ENCODE measurements at places on chromosomes 4 and X.

DNA sequence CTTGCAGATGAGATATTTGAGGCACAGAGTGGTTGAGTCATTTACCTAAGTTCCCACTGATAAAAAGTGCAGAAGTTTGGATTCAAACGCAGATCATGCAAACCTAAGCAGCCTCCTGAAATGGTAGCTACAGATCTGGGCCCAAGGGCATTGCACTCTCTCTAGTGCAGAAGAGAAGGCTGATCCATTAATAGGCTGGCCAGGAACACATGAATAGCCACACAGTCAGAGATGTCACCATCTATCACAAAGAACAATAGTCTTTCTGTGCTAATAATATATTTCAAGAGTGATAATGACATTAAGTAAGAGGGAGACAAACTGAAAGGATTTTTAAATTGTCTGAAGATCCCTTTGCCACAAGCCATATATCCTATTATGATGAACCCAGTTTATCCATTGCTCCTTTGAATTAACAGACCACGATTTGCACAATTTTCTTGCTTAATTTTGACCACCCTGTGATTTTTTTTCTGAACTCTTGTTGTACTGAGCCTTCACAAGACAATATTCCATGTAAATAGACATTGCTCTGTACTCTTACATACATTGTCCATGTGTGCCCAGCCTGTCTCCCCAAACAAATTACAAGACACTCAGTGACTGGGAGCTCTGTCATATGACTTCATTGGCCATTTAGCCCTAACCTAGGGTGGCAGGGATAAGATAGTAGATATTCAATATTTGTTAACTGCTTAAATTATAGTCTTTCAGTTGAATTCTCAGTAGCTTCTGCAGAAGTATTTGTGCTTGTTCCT, 112.4 kb upstream of the RBPJ start:
- DNase-seq, result no peak

- DNase-seq, result no peak
These were observed 269.2 kb downstream of the HNRNPD start for GRCh38 chr4:82104578-82104977.

DNA sequence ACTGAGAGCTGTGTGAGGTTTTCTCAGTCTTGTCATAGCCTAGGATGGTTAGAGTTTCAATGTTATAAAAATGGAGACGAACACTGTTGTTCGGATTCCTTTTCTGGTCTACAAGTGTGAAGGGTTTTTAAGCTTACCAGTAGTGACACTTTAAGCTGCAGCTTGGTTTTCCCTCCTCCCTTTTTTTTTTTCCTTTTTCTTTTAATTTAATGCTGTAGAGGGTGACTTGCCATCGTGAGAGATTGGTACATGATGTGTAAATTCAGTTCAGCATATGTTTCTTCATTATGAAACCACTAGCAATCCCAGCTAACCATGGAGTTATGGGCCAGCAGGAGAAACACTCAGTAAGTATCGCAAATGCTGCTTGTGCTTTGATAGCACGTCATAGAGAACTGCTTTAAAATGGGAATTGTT, 165.0 kb downstream of the RAPGEF2 start:
- DNase-seq, result no peak

- no peak for DNase-seq
These were observed 9.2 kb upstream of the EIF4E start for GRCh38 chr4:98937986-98938720.

- no peak for DNase-seq
These were observed 36.5 kb upstream of the GLRA3 start for GRCh38 chr4:174865418-174865985.

- no peak for DNase-seq
These were observed 284.4 kb upstream of the LDB2 start for GRCh38 chr4:17182888-17183287.

GRCh38 chr4:185127021-185127925, 15.8 kb upstream of the SLC25A4 start:
- no peak for DNase-seq

- DNase-seq, result no peak
These were observed 100.9 kb upstream of the AFAP1 start for GRCh38 chr4:8040607-8041006.

- no peak for DNase-seq
These were observed 53.5 kb downstream of the LRBA start for GRCh38 chr4:150961566-150961965.

DNA sequence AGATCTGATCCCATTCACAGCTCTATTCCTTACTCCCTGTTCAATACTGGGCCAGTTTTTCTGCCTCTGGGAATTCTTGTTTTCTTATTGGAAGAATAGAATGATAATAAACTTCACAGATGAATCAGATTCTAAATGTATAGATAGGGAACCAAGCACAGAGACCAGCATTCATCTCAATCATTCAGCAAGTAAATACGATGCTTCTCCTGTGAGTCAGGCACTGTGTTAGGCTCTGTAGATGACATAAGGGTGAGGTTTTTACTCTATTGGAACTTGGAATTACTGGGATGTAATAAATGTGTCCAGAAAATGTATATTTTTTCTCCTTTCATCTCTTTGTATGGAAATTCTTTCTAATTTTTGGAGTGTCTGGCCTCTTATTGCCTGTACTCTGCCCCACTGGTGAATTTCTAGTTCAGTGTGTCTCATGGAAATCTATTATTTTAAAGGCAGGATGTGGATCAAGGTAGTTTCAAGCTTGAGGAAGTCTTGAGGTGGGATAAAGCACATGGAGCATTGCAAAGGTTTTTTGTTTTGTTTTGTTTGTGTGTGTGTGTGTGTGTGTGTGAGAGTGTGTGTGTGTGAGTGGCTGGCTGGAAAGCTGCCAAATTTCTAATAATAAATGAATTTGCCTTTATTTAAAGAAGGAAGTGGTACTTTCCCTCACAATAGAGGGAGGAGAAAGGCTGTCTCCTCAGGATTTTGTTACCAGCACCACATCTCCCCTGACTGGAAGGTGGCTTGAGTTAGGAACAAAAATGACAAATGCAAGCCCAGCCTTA, 117.9 kb upstream of the HS3ST1 start:
- no peak for DNase-seq

DNA sequence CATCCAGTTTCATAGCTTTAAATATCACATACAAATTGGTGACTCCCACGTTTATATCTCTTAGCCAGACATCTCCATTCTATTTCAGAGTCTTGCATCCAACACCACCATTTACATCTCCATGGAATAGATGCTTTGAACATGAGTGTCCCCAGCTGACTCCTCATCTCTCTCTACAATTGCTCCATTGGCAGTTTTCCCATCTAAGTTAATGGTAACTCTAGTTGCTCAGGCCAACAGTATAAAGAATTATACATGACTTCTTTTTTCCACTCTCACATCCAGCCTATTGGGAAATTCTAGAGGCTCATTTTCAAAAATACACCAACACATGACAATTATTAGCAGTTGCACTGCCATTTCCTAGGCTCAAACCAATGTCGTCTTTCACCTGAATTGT, 388.2 kb downstream of the STIM2 start:
- DNase-seq, result no peak

DNA sequence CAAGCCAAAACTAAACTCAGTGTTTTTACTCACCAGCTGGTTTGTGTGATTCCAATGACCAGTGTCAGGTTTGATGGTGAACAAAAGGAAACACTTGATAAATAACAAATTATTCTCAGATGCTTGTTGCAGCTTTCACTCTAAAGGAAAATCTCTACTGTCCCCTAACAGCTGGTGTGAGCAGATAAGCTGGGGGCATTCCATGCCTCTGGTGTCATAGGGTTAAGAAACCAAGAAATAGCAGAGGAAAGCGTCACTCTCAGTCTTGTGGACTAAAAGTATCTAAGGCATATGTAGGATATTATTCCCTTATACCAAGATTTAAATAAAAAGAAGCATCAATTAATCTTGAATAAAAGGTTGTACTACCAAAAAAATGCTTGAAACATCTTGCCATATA, 24.3 kb downstream of the TRPC5 start:
- no peak for DNase-seq

GRCh38 chrX:31266203-31267076, 194.6 kb upstream of the FTHL17 start:
- DNase-seq, result no peak

DNA sequence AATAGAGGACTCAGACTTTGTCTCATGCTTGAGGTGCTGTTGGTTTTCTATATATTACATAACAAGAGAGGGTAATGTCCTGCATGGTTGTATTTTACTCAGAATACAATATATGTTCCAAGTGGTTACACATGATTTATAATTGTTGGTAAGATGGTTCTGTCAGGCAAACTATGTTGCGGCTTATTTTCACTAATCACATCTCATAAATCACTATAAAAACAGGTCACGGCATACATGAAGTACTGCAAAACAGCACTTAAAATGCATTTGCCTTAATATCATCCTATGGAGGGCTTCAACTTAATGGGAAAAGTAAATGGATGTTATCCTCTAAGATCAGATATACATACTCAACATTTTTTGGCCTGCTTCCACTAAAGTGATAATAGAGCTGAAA, 246.0 kb upstream of the ARSJ start:
- no peak for DNase-seq
